ENCODE measurements at places on chromosomes 7 and 10.

- DNase-seq = no peak
These were observed 271.4 kb downstream of the TSPAN12 start for GRCh38 chr7:120586571-120586970.

- no peak for DNase-seq
These were observed 70.6 kb upstream of the ARID5B start for GRCh38 chr10:61830846-61831273.

DNA sequence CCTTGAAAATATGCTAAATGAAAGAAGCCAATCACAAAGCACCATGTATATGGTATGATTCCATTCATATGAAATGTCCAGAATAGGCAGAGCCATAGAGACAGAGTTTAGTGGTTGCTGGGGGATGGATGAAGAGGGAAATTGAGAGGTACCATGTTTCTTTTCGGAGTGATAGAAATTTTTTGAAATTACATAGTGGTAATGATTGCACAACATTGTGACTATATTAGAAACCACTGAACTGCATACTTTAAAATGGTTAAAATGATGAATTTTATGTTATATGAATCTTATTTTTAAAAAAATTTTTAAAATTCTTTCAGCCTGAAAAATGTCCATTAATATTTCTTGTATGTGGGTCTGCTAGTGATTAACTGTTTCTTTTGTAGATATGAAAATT is 26.1 kb downstream of the DNAJC9 start:
- no peak for DNase-seq

GRCh38 chr7:135939261-135939812 is 37.8 kb downstream of the MTPN start:
- no peak for DNase-seq

DNA sequence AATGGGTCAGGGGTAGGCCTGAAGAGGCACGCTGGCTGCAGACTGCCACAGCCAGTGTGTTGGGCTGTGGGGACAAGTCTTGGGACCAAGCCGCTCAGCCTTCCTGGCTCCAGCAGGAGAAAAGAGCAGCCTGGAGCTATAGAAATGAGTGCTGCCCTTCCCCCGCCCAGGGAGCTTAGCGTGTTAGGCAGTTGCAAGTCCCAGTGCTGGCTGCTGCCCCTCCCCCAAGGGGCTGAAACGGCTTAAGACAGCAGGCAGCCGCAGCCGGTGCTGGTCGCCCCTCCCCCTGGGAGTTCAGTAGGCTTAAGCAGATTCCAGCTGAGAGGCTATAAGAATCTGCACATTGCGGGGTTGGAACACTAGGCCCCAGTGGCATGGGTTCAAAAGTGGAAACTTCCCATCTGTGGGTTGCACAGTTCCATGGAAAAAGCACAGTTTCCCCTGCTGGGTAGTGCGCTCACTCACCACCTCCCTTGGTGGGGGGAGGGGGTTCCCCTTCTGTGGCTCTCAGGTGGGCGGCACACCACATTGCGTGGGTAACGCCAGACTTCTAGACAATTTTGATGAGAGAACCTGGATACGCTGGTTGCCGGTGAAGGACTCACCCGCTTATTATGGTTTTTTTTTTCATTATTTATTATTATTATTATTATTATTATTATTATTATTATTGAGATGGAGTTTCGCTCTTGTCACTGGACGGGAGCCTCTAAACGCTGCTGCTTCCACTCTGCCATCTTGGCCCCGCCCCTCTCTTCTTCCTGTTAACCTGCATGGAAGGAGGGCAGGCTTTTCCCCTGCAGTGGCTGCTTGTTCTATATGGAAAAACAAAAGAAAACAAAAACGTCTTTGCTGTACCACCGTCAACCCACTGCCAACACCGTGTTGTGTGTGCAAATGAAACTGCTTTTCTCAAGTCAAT is 151.1 kb downstream of the CXCL12 start:
- peak; percentile 87 for DNase-seq

DNA sequence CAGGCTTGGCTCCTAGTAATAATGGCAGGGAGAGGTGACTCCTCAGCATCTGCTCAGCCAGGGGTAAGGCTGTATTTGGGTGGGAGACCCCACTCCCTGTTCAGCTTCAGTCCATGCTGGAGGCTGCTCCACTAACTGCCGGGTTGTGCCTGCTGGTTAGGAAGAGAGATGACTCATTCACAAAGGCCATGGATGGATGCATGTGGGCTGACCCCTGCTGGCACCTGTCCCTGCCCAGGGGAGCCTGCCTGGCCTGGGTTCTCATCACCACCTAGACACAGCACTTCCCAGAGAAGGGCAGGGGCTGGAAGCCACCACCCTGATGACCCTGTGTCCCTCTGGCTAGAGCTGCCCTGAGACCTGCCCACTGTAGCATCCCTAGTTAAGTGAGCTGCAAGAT is 59.0 kb downstream of the VSTM4 start:
- no peak for DNase-seq

DNA sequence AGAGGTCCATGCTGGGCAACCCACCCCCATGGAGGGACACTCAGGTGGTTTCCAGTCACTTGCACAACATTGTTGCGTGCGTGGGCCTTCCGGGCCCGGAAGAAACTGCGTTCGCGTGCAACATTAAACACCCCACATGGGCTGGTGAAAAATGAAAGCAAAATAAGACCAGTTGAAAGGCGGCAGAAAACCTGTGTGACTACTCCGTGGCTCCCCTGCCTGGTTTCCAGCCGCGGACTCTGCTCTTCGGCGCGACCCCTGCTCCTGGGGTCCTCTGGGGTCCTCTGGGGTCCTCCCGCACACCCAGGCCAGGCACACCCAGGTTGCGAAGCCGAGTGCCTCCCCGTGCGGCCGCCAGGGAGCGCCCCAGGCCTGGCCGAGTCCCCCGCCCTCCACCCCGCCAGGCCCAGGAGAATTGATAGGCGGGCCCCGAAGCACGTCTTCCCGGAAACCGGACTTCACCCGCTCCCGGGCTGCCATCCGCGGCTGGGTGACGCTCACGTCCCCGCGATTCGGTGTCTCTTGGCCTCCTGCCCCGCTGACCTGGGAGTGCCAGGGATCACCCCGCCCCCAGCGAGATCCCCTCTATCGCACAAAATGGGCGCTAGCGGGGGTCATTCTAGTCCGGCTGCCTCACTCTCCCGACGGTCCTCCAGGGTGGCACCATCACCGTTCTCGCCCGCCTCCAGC is 1.9 kb upstream of the SH2D4B start:
- peak; percentile 29 for DNase-seq

DNA sequence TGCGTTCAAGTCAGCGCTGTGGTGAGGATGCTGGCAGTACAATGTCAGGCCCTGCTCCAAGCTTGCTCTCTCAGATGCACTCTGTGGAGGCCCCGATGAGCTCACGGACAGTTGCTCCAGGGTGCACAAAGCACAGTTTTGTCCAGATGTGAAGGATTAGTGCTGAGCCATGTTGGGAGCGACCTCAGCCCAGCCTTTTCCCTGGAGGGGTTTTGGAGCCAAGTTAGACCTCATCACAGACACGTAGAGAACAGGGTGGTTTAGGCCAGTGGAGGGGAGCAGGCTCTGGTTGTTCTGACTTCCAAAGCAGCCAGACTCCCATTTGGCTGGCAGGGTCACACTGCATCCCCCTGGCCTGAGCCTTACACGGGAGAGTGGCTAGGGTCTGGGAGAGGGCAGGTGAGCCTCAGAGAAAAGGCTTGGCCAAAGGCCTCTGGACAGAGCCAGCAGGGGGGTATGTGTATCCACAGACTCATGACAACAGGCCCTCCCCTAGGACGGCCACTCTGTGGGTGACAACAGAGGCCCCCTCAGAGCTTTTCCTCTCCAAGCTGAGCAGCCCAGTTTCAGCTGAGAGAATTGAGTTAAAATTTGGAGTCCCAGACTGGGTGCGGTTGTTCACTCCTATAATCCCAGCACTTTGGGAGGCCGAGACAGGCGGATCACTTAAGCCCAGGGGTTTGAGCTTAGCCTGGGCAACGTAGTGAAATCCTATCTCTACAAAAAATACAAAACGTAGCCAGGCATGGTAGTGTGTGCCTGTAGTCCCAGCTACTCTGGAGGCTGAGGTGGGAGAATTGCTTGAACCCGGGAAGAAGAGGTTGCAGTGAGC is 4.7 kb downstream of the PLAC9 start:
- DNase-seq = no peak

DNA sequence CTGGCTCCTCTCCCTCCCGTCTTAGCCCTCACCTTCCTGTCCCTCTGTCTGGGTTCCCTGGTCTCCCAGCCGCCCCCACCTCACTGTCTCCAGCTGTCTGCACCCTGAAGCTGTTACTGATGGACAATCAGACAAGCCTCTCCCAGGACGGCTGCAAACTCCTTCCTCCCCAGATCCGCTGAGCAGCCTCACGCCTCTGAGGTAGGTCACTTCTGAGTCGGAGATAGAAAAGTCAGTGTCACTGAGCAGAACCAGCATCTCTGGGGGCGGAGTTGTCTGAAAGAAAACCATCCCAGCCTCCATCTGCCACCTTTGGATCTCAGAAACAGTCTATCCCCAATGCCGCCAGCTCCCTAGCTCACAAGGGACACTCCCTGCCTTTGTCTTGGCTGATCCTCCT is 27.4 kb downstream of the FAM241B start:
- DNase-seq = no peak

DNA sequence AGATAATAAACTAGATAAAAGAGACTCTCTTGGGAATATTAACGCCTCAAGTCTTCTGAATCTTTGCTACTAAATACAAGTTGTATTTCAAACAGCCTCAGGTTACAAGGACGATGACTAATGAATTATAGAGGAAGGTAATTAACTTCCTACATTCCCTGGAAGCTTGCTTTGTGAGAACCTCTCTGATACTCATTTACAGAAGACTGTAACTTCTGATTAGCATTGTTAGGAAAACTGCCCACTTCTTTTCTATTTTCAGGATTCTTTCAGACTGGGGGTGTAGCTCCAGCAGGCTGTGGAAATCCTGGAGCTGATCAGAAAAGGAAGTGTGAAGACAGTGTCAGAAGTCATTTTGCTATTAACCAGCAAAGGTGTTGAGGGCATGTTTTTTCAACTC is 316.7 kb upstream of the NPSR1 start:
- DNase-seq = no peak

DNA sequence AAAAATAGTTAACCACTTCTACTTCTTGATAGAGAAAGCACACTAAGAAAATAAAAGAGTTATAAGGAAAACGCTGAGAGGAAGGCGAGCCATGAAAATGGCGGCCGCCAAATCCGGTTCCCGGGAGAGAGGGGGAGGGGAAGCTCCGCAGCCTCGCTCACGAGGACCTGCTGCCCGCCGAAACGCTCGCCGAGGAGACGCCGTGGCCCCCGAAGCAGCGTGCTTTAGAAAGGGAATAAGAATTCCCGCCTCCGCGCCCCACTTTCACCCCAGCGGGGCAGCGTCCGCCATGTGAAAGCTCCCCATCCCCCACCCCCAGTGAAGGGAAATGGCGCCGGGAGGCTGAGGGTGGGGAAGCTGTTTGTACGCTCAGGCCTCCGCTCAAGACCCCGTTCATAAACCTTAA is 505 bp downstream of the HNRNPA2B1 start:
- no peak for DNase-seq

GRCh38 chr7:158966780-158967390 is 110.5 kb downstream of the DYNC2I1 start:
- DNase-seq = no peak

DNA sequence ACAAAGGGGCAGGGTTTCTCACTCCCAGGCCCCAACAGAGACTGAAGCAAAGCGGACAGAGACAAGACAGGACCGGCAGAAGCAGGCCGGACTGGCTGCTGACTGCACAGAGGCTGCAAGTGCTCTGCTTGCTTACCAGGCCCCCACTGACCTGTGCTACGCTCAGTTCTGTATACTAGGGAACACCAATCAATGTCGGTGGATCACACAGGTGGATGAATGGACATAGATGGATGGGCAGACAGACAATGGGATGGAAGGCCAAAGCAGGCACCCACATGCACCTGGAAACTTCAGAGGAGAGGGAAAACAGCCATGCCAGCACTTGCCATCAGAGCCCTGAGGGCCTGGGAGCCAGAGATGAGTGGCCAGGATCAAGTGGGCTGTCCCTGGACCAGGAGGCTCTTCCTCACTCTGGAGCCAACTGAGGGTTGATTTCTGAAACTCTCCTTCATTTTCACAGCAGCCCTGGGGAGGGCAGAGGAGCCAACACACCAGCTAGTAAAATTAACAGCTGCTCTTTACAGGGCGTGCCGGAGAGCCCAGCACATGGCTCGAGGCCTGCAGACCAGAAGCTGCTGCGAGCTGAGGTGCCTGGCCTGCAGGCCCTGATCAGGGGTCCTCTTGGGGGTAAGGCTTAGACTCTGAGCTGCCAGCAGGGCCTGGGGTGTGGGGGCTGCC is 243.6 kb downstream of the KCNMA1 start:
- DNase-seq = no peak

DNA sequence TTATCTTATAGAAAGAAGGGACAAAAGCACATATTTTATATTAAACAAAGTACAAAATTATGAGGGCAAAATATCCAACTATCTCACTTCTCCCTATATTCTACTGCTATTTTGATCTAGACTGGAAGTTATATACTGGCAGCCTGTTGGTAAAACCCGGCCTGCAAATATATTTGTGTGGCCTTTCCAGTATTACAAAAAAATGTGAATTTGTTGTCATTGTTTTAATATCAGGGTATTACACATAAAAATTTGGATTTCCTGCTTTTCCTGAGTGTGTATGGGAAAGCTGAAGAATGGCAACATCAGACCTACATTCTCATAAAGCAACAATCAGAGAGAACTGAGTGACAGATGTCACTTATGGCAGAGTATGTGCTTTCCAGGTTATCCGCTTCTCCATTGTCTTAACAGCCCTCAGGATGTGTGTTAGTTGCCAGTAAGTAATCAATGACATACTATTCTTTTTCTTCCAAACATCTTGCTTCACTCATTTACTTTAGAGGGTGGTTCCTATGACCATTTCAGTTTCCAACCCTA is 7.3 kb downstream of the SYPL1 start:
- DNase-seq = no peak

DNA sequence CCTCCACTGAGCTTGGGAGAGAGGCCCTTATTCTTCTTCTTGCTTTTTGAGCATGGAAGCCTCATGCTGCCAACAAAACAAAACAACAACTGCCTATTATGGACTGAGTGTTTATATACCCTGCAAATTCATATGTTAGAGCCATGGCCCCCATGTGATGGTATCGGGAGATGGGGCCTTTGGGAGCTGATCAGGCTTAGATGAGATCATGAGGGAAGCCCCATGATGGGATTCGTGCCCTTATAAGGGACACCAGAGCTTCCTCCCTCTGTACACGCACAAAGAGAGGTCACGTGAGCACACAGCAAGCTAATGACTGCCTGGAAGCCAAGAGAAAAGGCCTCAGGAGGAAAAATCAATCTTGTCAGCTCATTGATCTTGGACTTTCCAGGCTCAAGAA is 235.0 kb downstream of the FANK1 start:
- DNase-seq = no peak

DNA sequence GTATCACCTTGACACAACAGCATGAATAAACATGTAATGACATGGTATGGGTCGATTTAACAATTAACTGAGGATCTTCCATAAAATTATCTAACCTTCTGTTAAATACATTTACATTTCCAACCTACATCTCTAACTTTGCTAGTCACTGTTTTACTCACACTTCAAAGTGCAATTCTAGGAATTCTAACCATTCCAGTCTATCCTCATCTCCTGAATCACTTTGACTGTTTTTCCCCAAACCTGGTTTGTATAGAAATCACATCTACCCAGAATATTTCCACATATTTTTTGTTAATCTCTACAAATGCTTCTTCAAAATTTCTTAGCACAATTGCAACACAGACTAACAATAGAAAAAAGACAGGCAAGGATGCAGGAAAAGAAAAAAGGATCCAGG is 6.2 kb downstream of the ABI1 start:
- DNase-seq = no peak
